Activated T-helper 1 cell treated with Interleukin-2 at 50 U/mL for 16 hours (primary cell): ENCODE measurements at places on chromosomes 6 and 20.

DNA sequence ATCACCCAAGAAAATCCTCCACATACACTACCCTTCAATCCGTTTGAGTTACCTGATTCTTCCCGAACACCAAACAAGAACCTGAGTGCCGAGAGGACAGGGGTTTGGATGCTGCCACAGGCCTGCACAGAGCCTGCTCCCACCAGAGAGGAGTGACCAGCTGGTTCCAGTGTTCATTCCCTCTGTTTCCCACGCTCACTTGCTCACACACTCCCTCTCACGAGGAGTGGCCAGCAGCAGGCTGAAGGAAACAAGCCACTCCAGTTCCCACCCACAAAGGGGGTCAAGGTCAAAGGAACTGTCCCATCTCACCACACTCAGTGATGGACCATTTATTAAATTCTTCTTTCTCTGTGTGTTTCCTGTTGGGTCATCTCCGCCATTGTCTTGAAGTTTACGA lies 97.2 kb upstream of the SNX9 start:
- no peak for DNase-seq

GRCh38 chr6:168441434-168442391 lies 729 bp downstream of the SMOC2 start:
- DNase-seq = no peak

DNA sequence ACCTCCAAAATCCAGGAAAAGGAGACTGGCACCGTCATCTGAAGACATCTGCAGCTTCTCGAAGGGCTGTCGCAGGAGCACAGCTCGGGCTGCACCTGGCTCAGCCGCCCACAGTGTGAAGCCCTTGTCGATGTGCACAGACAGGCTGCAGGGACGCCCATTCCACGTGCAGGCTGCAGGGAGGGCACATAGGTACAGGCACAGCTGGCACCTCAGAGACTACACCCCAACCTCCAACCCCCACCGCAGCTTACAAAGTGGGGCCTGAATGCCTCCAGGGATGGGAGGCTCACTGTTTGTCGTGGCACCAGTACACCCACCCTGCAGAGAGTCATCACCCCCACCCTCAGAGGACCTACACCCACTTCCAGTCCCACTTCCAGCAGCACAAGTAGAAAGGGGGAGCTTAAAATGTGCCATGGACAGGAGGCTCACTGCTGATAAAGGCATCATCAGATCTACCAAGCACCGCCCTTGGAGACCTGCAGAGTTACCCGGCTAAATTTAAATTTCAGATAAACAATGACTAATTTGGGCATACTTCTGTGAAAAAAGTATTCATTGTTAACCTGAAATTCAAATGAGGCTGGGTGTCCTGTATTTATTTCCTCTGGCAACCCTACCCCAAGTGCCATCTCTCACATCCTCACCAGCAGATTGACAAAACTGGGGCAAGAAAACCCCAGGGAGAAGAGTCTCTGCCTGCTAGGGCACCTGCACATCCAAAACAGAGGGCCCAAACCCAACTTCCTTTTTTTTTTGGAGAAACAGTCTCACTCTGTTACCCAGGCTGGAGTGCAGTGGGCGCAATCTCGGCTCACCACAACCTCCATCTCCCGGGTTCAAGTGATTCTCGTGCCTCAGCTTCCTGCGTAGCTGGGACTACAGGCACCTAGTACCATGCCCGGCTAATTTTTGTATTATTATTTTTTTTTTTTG lies 7.7 kb upstream of the CDK5RAP1 start:
- DNase-seq = no peak

DNA sequence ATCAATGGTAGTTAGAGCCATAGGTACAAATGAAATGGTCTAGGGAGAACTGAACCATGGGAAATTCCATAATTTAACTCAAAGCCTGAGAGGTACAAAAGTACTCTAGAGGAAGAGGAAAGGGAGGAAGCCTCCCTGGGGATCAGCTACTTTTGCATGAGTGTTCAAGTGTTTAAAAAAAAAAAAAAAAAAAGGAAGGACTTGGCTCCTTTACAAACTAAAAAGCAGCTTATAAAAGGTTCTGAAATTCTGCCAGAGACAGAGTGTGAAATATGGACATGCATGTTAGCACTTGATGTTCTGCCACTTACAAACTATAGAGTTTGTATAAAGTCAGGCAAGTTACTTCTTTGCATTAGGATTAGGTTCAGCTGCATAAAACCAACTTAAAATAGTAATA lies 290.0 kb downstream of the TBC1D7 start:
- no peak for DNase-seq

- peak; percentile 5 for DNase-seq
Observed at GRCh38 chr6:109073344-109074132, 21.1 kb downstream of the SESN1 start.

DNA sequence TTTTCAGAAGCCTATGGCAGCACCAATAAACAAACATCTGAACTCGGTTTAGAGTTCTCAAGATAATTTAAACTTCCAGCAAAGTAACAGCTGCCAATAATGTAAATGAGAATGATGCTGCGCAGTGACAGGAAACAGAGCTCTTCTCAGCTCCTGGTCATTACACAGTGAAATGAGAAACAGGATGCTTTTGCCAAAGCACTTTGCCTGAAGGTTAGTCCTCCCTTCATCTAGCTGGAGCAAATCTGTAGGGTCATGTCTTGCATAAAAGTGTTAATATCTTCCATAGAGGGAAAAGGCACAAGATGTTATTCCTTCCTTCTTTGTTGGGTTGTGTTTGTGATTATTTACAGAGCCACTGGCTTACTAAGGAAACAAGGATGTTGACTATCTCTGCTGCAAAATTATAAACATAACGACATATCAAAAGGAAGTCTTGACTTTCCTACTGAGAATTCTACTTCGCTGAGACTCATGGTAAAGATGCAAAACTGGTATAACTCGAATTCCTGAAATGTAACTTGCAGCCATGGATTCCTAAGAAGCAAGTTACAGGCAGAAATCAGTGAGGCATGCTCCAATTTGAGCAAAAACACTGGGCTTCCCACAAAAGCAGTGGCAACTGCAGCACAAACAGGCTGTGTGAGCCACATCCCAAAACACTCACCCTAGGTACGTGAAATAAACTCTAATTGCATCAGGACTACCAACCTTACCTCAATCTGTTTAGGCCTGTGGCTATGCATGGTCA lies 102.5 kb upstream of the BEND6 start:
- DNase-seq = no peak

DNA sequence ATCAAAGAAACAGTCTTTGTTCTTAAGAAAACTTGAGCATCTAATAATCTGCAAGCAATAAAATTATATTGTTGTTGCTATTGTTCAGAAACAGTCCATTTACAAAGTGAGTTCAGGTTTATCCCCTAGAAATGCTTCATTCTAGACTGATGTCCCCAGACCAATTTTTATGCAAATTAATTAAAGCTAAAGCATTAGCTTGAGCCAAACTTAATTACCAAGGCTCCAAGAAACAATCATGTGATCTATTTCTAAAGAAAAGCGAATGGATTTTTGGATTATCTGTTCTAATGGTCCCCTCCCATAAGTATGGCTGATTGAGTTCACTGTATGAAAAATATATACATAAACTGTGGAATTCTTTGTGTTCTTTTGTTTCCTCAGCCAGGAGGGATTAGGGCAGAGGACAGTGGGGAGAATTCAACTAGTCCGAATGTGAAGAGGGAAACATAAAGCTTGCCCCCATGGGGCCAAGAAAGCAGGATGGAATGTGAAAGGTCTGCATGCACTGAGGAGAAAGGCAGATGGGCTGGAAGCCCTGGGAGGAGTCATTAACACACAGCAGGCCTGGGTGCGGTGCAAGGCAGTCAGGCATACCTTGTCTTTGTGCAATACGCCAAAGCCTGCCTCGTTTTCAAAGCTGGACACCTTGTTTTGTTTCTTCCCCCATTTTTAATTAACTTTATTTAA lies 597.1 kb downstream of the KIF16B start:
- no peak for DNase-seq

DNA sequence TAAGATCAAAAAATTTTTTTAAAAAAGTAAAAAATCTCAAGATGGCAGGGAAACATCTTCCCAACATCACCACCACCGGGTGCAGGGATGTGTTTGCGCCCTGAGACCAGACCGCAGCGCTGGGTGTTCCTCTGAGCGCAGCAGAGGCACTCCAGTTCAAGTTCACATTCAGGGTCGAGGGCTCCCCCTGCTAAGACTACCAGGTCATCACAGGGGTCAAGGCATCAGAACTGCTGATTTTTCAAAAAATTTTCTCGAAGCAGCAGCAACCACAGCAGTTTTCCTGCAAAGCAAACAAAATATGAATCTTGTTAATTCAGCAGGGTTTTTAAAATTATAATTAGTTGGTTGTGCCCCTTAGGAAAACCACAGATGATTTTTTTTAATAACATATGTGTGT lies 83.1 kb downstream of the MYLK4 start:
- no peak for DNase-seq

DNA sequence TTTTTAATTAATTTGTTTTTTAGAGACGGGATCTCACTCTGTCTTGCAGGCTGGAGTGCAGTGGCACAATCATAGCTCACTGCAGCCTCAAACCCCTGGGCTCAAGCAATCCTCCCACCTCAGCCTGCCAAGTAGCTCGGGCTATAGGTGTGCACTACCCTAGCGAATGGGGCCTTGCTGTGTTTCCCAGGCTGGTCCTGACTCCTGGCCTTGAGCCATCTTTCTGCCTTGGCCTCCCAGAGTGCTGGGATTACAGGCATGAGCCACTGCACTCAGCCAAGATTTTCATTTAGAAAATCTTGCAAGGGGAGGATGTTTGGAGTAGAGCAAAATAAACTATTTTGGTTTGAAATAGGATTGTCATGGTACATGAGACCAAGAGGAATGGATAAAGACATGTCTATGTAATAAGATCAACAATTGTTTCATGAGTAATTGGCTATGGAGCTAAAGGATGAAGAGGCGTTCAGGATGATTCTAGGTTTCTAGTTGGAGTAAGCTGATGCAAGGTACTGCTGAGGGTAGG lies 237.8 kb downstream of the UST start:
- DNase-seq = no peak

DNA sequence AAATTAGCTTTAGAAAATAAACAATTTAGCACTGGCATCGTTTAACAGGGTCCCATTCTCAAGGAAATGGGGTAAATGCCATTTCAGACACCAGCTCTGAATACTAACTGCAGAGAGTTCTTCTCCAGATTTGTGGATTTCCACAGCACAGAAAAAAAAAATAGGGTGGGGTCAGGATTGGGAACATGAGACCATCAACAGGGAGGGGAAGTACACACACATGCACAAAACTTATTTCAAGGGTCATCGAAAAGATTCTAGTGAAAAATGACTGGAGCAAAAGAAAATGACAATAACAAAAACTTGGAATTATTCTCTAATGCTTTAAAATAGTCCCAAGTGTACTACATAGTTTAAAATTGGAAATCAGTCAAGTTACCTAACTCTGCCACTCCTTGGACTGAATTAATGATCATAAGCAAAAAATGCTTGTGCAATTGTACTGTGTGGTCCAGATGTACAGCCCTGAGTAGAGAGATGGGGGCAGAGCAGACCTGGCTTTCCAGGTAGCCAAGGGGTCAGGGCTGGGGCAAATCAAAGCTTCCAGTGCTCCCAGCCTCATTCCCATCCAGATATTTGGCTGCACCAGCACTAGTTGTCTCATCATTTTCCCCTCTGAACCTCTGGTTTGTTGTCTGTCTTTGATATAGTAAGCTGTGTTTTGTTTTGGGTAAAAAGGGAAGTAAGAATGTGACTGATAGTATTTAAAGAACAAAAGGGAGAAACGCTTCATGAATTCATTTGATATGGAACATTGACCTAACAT lies 152.4 kb downstream of the SOBP start:
- no peak for DNase-seq

DNA sequence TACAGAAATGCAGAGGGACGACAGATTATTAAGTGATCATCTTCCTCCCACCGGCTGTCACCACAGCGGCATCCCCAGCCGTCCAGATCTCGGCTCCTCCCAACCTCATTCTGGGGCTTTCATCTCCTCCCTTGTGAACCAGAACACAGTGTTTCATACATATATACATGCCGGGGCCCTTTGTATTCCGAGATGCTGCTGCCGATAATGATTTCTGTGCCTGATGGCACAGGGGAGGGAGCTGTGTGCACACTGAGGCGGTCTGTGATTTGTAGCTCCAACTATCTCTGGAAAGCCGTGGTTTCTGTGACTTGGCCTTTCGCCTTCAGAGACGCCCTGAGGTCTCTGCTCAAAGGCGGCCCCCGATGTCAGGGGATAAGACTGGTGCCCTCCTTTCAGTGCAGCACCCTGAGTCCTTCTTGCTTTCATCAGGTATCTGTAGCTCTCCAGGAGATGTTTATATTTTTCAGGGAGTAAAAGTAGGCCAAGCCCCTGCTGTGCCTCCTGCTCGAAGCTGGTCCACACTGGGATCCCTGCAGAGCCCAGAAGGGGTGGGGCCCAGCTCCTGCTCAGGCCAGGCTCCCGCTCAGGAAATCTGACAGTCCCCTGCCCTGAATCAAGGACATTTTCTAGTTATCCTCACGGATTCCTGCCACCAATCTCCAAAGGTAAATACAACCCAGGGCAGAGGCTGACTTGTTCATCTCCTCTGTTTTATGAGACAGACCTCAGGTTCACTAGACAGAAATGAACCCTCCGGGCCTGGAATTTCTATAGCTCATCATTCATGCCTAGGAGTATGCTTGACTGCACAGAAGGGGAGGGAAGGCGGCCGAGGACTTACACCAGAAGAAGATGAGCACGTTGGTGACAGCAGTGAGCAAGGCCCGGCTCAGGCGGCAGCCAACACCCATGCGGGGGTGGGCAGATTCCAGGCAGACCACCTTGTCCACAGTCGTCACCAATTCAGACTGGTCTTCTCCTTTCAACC lies 11.2 kb downstream of the LEMD2 start:
- no peak for DNase-seq

DNA sequence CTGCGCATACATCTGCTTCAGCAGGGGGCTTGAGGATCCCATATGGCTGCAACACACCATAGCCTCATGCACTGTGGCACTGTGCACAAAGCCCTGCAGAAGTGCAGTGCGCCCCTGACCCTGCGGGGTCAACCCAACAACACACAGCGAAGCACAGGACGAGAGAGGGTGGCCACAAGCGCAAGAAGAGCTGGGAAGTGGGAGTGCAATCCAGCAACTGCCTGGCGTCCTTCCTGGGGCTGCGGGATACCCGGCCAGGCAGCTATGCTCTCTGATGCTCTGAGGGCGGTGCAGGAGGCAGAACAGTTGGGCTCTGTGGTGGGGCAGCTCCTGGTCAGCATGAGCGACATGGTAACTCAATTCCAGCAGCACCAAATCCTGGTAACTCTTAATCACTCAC lies 5.6 kb upstream of the ACSS1 start:
- DNase-seq = no peak
